ENCODE measurements at places on chromosomes 11 and 22.
A peak's percentile ranks its signal among the peaks of the same experiment; 100 is the strongest.

DNA sequence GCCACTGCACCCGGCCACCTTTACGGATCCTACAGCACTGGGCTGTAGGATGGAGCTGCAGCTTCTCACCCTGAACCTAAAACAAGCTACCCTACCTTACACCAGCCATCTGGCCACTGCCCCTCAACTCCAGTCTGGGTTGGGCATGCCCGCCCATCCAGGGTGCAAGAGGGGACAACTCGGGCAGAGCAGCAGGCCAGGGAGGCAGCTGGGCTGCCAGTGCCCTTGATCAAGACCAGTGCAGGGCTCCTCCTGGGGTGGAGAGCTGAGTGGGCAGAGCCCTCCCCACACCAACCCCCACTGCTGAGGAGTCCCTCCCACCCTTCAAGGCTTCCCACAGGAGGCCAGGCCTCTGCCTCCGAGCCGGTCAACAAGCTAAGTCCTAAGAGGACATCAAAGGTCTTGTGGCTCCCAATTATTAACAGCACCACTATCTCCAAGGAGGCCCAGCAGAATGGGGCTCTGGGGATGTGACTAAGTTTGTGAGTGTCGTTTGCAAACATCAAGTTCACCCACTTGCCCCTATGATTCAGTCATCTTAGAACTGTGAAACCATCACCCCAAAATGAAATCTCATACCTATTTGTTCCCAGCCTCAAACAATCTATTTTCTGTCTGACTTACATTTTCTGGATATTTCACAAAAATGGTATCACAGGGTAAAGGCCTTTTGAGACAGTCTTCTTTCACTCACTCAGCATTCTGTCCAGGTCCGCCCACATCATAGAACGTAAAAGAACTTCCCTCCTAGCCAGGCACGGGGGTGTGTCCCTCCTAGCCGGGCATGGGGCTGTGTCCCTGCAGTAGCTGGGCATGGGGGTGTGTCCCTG is 11.0 kb downstream of the GATD1 start:
- no peak for DNase-seq

DNA sequence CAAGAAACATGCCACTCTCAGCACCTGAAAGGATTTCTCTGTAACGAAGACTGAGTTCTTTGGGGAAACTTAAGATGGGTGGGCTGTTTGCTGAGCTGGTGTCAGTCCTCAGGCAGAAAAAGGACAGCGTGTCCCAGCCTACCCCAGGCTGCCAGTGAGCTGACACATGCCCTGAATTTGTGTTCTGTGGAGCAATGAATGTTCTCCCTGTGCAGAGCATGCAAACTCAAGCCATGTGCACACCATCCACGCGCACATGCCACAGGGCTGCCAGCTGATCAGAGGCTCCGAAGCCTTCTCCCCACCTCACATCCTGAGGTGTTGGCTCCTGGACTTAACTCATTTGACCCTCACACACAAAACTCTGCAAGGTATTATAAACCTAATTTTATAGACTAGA is 104.9 kb downstream of the KCNC1 start:
- no peak for DNase-seq

- DNase-seq: no peak
These were observed 19.3 kb upstream of the MIEF1 start for GRCh38 chr22:39482768-39483167.

- no peak for DNase-seq
These were observed 40.3 kb downstream of the IGF2 start for GRCh38 chr11:2098691-2099515.

- no peak for DNase-seq
These were observed 20.4 kb downstream of the TUG1 start for GRCh38 chr22:30989474-30989873.

- no peak for DNase-seq
These were observed 72.1 kb upstream of the BMAL1 start for GRCh38 chr11:13205486-13205885.

DNA sequence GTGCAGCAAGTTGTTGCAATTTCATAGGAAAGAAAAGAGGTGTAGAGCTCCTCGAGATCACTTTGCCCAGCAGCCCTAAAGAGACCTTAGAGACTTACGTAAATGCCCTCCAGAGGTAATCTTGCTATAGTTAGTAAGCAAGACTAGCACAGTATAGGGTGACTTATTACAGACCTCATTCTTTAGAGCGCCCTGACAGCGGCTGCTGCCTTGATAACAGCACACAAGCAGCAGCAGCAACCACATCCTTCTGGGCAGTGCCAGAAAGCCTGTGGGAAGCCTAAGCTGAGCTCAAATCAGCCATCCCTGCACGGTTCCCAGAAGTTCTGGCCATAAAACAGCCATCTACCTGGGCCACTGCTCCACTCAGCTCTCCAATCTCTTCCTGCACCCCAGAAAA is 22.6 kb upstream of the OR56B1 start:
- DNase-seq: no peak

DNA sequence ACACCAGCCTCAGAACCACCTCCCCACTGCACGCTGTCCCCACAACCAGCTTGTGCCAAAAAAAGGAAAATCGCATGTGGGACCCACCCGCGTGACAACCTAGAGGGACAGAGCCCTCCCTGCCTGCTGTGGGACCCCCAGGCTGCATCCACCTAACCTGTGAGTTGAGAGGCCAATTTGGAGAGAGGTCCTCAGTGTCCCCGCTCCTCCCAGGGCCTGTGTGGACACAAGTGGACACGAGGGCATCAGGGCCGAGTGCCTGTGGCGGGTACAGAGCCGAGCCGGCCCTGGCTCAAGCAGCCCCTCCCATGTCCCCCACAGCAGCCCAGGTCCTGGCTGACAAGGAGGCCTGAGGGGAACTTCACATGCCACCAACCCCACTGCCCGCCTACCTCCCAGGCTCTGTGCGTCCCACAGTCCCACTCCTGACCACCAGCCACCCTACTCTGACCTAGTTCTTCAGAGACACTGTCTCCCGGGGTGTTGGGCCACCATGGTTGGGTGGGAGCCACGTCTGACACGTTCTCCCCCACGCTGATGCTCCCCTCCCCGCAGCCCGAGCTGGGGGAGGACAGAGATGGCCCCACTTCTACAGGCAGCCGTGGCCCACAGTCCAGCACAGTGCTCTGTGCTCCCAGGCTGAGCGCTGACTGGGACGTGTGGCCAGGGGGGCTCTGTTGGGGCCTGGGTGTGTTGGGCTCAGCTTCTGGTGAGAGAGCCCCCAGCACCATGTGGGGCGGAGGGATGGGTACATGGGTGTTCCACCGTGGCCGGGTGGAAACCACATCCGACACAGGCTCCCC is 19.2 kb downstream of the SELENOO start:
- no peak for DNase-seq

DNA sequence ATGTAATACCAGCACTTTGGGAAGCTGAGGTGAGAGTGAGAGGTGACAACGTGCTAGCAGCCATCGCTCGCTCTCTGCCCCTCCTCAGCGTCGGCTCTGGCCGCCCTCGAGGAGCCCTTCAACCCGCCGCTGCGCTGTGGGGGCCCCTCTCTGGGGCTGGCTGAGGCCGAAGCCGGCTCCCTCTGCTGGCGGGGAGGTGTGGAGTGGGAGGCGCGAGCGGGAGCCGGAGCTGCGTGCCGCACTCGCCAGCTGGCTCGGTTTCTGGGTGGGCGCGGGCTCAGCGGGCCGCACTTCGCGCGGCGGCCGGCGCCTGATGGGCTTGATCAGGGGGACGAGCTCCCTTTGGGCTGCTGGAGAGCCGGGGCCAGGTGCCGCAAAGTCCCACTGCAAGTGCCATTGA is 98.9 kb upstream of the UBASH3B start:
- peak; percentile 14 for DNase-seq

DNA sequence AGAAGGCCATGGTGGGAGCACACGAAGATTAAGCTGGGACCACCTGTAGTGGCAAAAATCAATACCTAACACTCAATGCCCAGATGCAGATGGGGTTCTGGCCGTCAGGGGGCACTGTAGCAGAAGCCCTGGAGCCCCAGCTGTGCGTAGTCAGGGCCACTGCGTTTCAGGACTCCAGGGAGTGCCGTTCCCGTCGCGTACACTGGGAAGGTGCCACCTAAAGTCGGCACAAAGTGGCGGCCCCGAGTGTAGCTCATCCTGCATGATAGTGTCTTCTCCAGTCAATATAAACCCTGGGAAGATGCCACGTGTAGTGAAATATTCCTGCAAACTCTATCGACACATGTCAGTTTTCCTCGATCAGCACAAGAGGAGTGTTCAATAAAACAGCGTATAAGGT is 123.8 kb upstream of the NTM start:
- DNase-seq: no peak

GRCh38 chr11:67505605-67506396 is 638 bp upstream of the PITPNM1 start:
- peak; percentile 93 for DNase-seq

- no peak for DNase-seq
These were observed 29.8 kb downstream of the BID start for GRCh38 chr22:17744430-17744829.

- no peak for DNase-seq
These were observed 21.1 kb downstream of the PHLDA2 start for GRCh38 chr11:2908130-2908529.
